ENCODE measurements at places on chromosomes 11 and 22.

- DNase-seq, result no peak
Measured at GRCh38 chr11:8980485-8980884, 16.2 kb upstream of the TMEM9B start.

DNA sequence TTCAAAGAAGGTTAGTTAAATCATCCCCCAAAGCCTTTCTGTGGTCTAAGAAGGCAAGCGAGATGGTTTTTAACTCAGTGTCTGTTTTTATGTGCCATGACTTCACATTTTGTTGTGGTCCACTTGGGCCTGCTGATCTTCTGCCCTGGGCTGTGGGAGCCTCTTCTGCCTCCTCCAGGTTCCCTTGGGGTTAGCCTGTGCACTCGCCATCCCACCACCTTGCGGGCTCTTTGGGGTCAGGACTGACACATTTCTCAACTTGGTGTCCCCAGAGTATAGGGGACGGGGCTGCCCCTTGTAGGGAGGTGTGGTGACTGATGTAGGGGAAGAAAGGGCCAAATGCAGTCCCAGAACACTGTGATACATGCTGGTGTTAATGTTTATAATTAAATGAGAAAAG, 207.0 kb downstream of the TBC1D22A start:
- peak; percentile 82 for DNase-seq

GRCh38 chr11:72588421-72589410, 85.5 kb downstream of the PDE2A start:
- no peak for DNase-seq

DNA sequence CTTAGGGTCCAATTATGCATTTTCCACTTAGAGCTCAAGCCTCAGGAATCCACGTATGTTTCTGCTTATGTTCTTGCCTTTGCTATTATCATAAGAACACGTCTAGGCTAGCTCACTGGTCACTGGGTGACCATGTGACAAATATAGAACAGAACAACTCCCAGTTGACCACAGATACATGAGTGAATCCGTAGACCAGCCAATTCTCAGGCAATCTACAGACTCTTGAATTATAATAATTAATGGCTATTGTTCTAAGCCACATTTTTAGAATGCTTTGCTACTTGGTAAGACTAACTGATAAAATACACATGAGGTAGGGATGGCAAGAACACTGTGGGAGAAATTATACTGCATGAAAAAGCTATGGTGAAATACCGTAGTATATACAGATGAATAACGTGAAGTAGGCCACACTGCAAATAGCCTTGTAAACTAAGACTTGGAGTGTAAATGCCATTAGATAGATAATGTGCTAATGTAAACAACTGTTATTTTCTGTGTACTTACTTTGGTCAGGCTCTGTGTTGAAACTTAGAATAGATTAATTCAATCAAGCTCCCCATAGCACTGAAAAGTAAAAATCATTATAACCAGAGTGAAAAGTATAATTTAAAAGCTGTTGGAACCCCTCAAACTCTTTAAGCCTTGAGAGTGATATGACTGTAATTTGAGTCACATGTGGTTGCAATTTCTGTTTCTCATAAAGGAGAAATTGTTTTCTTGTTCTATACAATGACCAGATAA, 366.2 kb upstream of the CCDC179 start:
- DNase-seq, result no peak

- DNase-seq, result peak; percentile 39
Measured at GRCh38 chr22:25070956-25071355, 118.4 kb downstream of the KIAA1671 start.

DNA sequence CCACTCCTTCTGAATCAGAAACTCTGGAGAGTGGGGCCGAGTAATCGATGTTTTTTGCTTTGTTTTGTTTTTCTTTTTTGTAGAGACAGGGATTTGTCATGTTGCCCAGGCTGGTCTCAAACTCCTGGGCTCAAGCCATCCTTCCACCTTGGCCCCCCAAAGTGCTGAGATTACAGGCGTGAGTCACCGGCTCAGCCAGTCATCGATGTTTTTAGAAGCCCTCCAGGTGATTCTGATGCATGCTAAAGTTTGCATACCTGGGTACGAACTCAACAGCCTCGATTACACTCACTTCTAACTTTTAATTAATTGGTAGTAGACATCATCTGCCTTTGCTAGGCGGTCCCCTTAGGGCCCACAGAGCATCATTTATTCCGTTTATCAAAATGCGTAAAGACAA, 50.3 kb downstream of the C11orf71 start:
- DNase-seq, result no peak

DNA sequence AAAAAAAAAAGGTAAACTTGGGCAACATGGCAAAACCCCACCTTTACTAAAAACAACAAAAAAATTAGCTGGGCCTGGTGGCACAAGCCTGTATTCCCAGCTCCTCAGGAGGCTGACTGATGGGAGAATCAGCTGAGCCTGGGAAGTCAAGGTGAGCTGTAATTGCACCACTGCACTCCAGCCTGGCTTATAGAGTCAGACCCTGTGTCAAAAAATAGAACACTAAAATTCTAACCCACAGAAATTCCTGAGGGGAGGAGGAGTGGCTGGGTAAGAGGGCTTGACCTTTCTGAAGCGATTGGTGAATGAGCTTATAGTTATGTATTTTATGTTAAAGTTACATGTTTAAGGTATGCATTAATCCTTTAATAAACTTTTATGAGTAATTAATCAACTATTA, 53.3 kb downstream of the FAT3 start:
- DNase-seq, result no peak

- peak; percentile 33 for DNase-seq
Measured at GRCh38 chr22:35900483-35901168, 128.0 kb downstream of the RBFOX2 start.

- no peak for DNase-seq
Measured at GRCh38 chr11:85776951-85777602, 33.9 kb downstream of the SYTL2 start.

DNA sequence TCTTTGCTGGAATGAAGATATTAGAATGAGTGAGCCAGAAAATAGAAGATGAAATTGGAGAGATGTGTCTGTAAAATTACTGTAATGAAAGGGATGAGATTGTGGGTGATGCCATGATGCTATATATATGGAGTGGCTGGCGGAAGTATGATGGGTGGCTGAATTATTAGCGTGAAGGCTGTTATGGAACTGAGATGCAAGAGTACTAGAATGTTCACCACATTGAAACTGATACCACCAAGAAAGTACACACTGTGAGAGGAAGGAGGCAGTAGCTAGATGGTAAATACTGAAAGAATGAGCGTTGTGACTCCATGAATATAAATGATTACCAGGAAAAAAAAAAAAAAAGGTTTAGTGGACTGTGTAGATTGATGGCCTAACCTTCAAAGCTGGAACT, 411.9 kb downstream of the CNTN5 start:
- no peak for DNase-seq

DNA sequence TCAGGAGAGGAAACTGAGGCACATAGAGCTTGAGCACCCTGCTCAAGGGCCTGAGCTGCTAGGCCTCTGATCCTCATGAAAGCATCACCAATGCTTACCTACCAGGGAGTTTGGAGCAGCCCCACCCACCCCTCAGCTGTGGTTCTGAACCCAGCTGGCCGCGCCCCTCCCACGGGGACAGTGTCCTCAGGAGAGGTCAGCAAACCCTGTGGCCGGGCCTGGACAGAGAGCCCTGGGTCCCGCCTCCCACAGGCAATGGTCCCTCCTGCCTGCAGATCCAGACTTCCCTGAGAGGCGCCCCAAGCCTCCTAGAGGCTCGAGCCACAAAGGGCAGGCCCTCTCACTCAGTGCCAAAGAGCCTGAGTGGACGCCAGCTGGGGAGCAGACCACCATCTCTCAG, 184.9 kb downstream of the BRD1 start:
- no peak for DNase-seq

DNA sequence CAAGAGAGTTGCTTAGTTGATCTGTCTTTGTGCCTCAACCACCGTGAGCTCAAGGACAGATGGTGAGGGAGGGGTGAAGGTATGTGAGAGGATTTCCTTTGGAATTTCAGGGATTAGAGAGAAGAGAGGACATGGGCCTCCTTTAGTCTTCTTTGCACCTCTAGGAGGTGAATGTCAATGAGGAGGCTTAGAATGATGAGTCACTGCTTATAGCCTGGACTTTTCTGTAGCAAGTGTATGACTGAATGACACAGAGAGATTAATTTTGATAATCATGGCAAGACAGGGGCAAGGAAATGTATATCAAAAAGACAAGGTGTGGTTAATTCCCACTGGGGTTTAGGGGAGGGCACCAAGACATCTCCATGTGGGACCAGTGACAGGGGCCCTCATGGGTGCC, 947.3 kb upstream of the TENM4 start:
- no peak for DNase-seq

GRCh38 chr11:118634431-118635236, 27.2 kb downstream of the PHLDB1 start:
- peak; percentile 32 for DNase-seq

DNA sequence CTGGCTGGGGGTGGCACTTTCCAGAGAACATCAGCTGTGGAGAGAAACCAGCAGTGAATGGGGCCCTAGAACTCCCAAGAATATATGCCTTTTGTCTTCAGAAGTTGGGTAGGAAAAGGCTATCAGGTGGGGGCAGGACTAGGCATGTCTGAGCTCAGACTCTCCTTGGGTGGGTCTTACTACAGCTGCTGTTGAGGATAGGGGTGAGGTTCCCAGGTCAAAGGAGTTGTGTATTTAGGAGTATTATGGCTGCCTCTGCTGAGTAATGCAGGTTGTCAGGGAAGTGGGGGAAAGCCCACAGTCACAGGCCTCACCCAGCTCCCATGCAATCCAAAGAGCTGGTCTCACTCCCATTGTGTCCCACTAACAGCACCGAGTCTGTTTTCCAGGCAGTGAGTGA, 26.1 kb downstream of the SLC22A9 start:
- DNase-seq, result no peak

DNA sequence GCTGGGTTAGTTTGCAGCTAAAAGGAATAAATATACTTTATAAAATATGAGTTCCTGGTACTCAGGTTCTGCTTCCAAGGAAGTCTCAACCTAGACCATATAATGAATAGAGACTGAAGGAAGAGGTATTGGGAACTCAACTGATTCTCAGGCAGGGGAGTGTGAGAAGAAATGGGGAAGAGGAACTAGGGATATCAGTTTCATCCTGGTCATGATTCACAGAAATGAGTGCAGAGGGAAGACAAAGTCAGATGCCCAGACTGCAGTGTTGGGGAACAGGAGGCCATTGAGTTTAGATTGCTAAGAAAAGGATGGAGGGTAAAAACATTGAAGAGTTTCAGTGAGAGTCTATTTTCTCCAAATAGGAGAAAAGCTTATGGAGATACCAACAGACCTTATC, 28.8 kb downstream of the PLAAT5 start:
- no peak for DNase-seq

DNA sequence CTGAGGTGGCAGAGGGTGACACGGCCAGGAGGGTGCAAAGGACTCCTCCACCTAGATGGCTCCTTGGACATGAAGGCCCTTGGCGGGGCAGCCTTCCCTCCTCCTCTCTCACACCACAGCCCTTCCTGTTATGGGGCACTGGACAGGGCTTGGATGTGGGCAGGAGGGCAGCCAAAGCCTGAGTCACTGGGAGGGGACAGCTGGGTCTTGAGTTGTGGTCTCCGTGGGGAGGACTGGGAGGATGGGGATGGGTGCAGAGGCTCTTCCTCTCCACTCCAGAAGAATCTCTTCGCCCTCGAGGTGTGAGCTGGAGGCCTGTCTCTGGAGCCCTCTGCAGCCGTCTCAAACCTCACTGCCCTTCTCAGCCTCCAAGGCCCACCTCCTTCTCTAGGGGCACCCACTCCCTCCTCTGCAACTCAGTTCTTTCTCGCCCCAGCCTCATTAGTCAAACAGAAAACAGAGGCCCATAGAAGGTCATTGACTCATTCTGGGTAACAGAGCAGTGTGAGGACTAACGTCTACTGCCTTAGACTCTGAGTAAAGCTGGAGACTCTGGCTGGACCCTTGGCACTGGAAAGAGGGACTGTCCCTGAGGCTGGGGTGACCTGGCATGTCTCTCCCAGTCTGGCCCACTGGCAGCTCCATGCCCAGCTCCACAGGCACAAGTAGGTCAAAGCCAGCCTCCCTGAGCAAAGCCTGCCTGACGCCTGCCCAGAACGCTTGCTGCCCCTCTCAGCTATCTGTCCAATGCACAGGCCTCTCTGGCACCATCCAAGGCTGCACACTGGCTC, 47.5 kb upstream of the CDON start:
- DNase-seq, result peak; percentile 20

GRCh38 chr11:111305876-111306275, 7.5 kb downstream of the POU2AF3 start:
- DNase-seq, result no peak

DNA sequence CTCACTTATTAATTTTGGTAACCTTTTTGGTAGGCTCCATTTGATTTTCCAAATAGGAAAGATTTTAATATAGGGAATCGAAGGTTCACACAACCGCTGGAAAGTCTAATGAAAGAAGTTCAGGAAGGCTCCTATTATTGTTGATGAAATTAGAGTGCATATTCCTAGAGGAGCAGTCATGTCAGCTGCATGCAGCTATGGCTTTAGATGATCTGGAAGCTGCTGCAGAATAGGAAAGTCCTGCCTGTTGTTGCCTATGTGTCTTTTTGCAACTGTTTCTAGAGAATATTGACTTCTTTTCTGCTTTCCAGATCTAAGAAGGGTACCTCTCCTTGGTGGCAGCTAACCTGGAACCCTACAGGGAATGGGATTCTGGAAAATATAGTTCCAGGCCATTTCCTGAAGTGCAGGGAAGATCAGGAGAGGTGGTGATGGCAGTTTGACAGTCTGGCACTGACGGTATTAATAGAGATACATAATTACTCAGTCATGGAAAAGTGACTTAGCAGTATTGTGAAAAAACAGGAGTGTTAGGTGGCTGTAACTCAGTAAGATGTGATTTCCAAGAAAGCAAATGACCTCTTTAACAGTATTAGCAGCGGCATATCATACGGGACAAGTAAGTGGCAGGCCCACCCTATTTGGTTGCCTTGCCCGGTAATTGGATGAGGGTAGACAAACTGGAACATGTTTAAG, 54.0 kb downstream of the TNRC6B start:
- no peak for DNase-seq

- DNase-seq, result no peak
Measured at GRCh38 chr11:116061322-116061721, 557.1 kb upstream of the CADM1 start.

GRCh38 chr22:37338539-37339246, 56.4 kb downstream of the CYTH4 start:
- no peak for DNase-seq

DNA sequence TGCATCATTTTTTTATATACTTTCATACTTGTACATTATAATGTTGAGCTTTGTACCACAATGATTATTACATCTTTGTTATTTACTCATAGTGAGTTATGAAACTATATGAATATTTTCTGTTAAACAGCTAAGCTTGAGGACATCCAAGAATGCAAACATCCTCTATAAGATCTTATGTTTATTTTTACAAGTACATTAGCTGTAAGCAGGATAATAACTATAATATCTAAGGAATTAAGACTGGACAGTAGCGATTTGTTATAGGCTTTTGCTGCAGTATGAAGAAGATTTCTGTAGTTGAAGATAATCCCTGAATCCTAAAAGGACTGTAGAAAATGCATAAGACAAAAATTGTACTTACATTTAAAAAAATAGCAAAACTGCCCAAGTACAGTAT, 176.0 kb downstream of the METTL15 start:
- no peak for DNase-seq

GRCh38 chr11:19525276-19525675, 187.4 kb upstream of the NAV2 start:
- DNase-seq, result no peak
